ENCODE measurements at places on chromosomes 4 and X.

DNA sequence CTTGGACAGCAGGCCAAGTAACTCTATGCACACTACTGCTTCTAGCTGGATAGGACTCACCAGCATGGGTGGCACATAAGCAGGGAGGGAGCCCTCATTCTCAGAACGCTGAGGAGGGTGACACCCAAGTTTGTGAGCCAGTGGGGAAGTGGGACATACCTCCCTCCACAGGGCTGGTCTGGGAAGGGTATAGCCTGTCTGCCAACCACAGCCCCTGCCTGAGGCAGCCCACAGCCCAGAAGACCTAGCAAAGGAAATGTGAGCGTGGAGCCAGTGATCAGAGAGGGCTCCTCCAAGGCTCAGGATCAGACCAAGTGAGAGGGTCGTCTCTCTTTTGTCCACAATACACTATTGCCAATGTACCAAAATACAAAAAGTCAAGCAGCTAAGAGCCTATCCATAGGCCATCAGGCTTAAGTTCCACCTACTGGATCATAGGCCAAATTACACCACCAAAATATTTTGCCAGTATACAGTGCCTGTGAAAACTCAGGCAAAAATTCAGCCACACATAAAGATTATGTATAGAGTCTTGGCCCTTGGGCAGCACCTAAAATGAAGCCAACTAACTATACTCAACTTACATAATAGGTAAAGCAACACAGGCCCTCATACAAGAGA, 1203.1 kb downstream of the PCDH18 start:
- no peak for DNase-seq

- DNase-seq, result peak; percentile 5
Measured at GRCh38 chr4:78749972-78750727, 26.0 kb upstream of the BMP2K start.

GRCh38 chr4:43048570-43048969, 156.1 kb downstream of the GRXCR1 start:
- DNase-seq, result no peak

- DNase-seq, result no peak
Measured at GRCh38 chrX:9573282-9574106, 108.6 kb downstream of the TBL1X start.

DNA sequence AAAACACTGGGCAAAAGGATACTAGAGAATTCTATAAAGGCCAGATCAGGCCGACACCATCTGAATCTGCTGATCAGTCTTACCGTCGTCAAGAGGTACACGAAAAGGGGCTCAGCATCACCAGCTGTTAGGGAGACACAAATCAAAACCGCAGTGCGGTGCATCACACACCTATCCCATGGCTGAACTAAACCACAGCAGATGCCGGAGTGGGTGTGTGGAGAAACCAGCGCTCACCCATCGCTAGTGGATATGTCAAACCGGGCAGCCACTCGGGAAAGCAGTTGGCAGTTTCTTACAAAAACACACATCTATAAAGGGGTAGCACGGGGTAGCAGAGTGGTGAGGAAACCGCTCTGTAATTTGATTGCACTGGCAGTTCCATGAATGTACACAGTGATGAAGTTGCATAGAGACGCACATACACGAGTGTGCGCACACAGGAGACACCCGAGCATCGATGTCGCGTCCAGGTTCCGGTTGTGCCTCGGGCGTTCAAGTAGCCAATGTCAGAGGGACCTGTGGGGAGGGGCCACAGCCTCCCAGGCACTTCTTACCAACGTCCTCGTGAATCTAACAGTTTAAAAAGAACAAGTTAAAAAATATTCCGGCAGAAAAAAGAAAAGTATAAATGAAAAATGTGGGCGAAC, 23.1 kb upstream of the CCNQ start:
- no peak for DNase-seq

- no peak for DNase-seq
Measured at GRCh38 chr4:139523076-139523475, 32.9 kb downstream of the SETD7 start.

DNA sequence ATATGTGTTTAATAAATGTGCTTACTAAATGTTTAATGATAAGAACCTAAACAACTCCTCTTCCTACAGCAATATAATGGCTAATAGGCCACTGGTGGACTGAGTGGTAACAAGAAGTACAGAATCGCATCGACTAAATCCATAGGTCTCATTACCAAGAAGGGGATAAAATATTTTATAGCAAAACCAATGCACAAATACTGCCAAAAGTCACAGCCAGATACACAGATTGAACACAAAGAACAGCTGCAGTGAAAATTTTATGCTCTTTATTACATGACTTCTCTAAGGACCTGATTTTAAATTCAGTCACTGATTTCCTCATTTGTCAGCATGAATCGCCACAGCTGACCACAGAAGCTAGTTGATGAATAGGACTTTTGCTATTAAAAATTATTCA, 285.4 kb downstream of the DHX15 start:
- DNase-seq, result no peak

DNA sequence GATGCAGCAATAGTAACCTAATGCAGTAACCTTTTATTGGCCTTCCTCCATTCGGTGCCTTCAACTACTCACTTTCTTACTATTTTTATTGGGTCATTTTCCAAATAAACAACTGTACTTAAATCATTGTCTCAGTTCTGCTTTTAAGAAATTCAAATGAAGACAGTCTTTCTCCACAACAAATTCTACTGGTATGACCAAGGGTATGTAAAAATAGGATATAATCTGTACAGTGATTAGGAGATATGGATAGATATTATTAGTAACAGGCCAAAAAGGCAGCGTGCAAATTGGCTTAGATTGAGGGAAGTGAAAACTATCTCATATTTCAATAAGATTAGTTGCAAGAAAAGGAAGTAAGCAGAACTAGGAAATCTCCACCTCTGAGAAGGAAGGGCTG, 177.4 kb upstream of the PPP1R2C start:
- DNase-seq, result no peak

GRCh38 chr4:54525602-54526001, 132.2 kb upstream of the KIT start:
- no peak for DNase-seq

GRCh38 chr4:102503831-102504786, 3.0 kb downstream of the NFKB1 start:
- DNase-seq, result no peak

GRCh38 chrX:133477986-133478385, 62.7 kb upstream of the GPC4 start:
- no peak for DNase-seq

- no peak for DNase-seq
Measured at GRCh38 chr4:122700178-122700725, 32.3 kb upstream of the BBS12 start.

- DNase-seq, result no peak
Measured at GRCh38 chrX:10021461-10022272, 54.5 kb downstream of the CLDN34 start.

DNA sequence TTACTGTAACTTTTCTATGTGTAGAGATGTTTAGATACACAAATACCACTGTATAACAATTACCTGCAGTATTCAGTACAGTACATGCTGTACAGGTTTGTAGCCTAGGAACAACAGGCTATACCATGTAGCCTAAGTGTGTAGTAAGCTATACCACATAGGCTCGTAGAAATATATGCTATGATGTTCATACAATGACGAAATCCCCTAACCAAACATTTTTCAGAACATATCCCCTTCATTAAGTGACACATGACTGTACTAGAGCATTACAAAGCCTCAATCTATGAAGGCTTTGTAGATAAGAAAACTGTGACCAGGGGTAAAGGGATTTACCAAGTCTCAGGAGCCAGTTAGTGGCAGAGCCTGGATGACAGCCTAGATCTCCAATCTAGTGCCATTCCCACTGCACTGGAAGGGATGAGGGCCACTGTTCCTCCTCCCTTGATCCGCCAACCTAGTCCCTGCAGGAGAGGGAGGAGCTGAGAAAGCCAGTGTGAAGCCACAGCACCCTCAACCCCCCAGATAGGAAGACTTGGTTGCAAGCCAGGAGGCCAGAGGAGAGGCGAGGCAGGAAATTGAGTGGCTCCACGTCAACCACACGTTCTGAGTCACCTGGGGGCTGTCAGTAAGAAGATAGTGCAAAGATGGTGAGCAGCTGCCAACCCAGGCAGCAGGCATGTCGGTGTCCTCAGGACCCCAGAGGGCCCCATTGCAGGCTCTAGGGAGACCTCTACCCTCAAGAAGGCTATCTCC, 227.7 kb downstream of the BCOR start:
- DNase-seq, result peak; percentile 75

DNA sequence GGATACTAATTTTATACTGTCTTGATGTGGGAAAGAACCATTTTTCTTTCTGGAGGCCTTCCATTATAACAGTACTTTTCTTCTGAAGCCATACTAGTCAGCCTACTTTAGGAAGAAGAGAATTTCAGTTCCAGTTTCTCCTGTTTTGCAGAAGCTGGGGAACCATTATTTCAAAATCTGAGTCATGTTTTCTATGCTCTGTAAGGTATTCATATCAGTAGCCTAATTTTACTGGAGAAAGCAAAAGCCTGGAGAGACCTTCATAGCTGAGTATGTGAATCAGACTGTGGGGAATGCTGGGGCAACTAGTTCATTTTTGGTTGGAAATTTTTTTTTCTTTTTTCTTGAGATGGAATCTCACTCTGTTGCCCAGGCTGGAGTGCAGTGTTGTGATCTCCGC, 22.4 kb downstream of the AFF1 start:
- DNase-seq, result no peak

- DNase-seq, result no peak
Measured at GRCh38 chr4:47720787-47721186, 117.1 kb downstream of the CORIN start.

DNA sequence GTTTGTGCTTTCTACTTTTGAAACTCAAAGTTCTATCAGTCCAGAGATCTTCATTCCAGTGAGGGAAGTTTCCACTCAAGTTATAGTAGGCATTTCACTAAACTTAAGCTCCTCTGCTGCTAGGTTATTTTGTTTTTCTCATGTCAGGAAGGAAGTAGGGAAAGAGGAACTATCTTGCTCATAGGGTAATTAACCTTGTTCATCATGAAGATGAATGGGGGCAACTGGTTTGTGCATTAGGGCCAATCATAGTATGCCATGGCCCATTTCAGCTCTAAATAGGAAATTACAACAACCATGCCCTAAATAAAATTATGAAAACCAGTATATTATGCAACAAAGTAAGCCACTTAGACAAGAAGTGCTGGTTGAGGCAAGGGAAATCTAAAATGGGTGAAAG, 804.7 kb upstream of the NDST4 start:
- no peak for DNase-seq

DNA sequence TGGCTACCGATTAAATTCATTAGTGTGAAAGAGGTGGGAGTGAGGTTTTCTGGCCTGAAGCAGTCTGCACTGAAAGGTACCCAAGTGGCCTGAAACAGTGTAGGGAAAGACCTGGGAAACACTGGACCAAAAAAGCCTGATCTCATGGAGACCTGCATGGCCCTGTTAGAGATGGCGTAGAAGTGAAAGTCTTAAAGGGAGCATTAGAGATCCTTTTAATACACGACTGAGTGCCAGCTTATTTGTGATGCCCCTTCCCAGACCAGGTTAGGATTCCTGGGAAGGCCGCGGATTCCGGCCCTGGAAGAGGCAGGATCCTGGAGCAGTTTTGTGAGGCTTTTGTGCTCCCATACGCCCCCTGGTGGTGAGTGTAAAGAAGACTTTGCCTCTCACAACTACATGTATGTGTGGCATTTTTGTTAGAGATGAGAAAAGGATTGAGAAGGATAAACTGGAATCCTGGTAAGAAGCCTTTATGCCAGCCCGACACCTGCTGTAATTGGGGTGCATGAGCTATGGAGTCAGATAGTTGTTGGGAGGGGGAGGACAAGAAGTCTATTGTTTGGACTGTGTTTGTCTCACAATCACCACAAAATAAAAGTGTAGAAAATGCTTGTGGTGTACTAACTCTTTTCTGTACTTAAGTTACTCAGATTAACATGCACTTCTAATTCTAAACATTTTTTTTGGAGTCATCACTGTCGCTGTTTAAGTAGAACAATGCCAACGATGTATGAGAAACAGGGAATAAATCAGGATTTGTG, 54.0 kb downstream of the JADE1 start:
- peak; percentile 68 for DNase-seq

GRCh38 chr4:25347473-25347872, 29.6 kb upstream of the ANAPC4 start:
- no peak for DNase-seq

GRCh38 chr4:145625677-145626622, 6.8 kb downstream of the MMAA start:
- DNase-seq, result no peak

- no peak for DNase-seq
Measured at GRCh38 chr4:25941457-25942221, 27.6 kb downstream of the SMIM20 start.

DNA sequence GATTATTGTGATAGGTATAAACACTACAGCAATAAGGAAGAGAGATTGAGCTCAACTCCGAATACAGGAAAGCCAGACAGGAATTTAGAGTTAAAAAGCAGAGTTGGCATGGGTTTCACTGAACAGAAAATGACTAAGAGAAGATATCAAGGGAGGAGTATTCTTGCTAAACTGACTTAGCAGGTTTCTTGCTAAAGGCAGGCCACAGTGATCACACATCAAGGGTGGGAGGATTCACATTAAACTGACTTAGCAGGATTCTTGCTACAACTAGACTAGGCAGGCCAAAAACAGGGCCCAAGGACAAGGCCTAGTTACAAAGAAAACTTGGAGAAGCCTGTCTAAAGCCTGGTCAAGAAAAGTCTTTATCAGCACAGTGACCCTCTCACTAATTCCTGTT, 195.1 kb downstream of the MAGEB5 start:
- DNase-seq, result no peak

DNA sequence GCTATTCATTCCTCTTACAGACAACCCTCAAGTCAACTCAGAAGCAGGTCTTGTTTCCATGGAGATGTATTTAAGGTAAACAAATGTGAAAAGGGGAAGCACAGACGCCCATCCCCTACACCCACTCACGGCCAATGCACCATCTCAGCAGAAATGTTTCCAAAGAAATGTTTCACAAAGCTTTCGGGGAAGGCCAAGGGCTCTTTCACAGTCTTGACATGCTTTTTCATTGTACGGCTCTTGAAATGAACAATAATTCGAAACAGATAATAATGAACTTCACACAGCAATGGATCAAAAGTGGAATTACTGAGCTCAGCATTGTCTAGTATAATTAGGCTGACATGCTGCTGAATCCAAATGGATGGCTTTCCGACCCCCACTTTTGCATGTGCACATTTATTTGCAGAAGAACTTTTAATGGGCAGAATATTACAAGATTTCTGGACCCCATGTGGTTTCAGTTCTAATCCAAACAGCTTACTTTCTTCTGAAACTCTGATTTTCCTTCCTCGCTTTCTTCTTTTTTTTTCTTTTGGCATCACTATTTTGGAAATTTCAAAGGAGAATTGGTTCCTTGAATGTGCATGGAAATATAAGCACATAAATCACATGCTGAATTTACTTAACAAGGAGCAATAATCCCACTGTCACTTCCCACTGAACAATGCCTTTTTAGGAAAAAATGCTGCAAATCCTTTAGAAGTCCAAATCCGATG, 160.9 kb downstream of the SMIM20 start:
- DNase-seq, result peak; percentile 48

- no peak for DNase-seq
Measured at GRCh38 chr4:1795299-1796195, 2.5 kb downstream of the FGFR3 start.

- DNase-seq, result no peak
Measured at GRCh38 chrX:53374923-53375322, 47.5 kb downstream of the SMC1A start.

- DNase-seq, result no peak
Measured at GRCh38 chr4:24971192-24971591, 58.4 kb upstream of the CCDC149 start.

Data from CD4-positive, alpha-beta T cell treated with Interleukin-12 subunit alpha and Interleukin-12 subunit beta, for 1 hour (primary cell).